Activated CD4-positive, alpha-beta T cell treated with anti-CD3 and anti-CD28 coated beads for 24 hours (primary cell): ENCODE measurements at places on chromosomes 6 and 20.

GRCh38 chr20:5864873-5865587 lies 85.3 kb downstream of the TRMT6 start:
- DNase-seq: no peak

GRCh38 chr6:117605169-117605826 lies 3.0 kb upstream of the GOPC start:
- DNase-seq: no peak

GRCh38 chr6:129817821-129818220 lies 43.3 kb downstream of the TMEM244 start:
- DNase-seq: no peak

DNA sequence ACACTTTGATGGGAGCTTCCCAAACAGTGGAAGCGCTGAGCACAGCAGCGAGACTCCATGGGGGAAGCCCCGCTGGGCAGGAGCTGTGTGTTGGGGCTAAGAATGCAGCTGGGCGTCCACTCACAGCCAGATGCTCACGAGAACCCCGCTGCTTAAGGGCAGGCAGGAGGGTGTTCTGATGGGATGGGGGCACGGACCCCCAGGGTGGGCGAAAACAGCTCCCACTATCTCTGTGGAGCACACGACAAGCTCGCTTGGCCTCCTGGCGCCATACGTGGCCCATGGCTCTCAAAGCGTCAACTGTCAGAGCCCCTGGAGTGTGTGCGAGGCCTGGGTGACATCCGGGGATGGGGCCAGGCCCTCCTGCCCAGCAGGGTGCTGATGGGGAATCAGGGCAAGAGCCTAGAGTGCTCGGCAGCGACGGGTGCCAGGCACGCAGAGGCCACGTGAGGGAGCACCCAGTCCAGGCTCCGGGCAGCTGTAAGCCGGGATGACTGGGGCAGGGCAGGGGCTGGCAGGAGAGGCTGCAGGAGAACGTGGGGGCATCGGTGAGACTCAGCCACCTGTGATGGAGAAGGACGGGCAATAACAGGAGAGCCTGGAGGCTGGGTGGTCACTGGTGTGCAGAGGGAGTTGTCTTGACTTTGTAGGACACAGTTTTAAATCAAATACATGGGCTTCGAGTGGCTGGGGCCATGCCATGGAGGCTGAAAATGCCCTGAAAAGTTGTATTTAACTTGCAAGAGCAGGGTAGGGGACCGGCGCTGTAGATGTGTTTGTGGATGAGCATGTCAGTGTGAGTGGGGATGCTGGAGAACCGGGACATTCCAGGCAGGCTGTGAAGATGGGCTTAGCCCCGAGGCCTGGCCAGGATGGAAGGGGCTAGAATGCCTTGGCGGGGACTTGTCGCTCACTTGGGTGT lies 27.3 kb downstream of the PYGB start:
- DNase-seq: no peak

- DNase-seq: no peak
Measured at GRCh38 chr6:100464903-100465700, at the start of gene SIM1. Gene SIM1, minus strand, starts transcription at chr6:100464921. Its CDS starts 1,453 bp downstream, at chr6:100463468.

GRCh38 chr20:1895674-1896483 lies 672 bp downstream of the SIRPA start:
- DNase-seq: no peak

DNA sequence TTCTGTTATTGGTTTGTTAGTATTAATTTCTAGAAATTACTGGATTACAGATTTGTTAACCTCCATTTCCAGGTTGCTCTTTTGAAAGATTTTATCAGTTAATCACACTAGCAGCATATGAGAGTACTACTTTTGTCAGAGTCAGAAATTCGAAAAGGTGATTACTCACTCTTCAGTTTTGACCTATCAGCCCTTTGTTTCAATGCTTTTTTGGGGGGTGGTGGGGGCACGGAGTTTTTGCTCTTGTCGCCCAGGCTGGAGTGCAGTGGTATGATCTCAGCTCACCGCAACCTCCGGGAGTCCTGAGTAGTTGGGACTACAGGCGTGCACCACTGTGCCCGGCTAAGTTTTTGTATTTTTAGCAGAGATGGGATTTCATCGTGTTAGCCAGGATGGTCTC lies 149.2 kb downstream of the JARID2 start:
- no peak for DNase-seq

DNA sequence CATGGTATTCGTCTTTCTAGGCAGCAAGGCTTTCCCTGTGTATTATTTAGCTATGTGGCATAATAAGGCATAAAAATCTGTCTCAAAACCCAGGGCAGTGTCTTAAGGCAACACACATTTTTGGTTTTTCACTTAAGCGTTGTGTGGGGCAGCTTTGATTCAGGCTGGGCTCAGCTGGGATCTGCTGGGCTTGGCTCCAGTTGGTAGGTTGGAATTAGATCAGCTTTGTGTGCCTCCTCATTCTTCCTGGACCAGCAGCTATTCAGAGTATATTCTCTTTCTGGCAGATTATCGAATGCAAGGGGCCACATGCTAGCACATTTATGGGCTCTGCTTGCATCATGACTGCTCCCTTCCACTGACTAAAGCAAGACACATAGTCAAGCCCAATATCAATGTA lies 487.9 kb downstream of the RFPL4B start:
- no peak for DNase-seq

DNA sequence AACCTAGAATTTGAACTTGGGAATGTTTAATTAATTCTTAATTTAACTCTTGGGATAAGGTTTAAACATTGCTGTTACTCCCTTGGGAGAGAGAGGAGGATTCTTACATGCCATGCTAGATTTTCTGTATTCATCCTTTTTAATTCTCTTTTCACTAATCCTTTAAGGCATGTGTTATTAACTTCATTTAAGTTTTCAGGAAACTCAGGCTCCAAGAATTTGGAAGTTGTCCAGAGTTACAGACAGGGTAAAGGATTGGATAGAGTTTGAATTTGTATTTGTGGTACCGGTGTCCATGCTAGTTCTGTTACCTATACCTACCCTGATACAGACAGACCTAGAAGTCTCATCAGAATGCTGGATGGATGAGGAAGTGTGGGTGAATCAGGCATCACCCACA lies 23.7 kb downstream of the DOK5 start:
- DNase-seq: no peak

- DNase-seq: no peak
Measured at GRCh38 chr6:137001299-137001976, 43.3 kb downstream of the IL20RA start.

DNA sequence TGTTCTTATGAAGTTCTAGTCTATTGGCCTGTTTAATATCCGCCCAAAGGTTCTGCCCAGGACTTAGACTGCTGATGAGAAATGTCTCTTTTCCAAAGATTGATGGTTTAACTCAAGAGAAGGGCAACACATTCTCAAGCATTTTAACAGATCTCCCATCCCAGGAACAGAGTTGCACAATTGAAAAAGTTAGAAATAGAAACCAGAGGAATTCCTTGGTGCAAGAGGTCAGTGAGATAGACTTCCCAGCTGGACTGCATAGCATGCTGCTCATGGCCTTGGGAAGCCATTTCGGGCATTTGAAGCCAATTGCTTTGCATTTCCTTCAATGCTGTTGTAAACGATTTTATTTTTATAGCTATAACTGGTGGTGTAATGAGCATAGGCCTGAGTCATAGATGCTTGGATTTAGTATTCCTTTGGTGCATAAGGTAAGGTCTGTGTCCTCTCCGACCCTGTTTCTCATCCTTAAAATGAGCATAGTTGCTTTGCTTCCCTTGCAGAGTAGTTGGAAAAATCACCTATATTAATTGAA lies 292.2 kb upstream of the JAG1 start:
- no peak for DNase-seq

GRCh38 chr6:158417760-158418098 lies 105.5 kb downstream of the TULP4 start:
- DNase-seq: no peak

GRCh38 chr6:80548532-80548931 lies 442.1 kb downstream of the BCKDHB start:
- no peak for DNase-seq

DNA sequence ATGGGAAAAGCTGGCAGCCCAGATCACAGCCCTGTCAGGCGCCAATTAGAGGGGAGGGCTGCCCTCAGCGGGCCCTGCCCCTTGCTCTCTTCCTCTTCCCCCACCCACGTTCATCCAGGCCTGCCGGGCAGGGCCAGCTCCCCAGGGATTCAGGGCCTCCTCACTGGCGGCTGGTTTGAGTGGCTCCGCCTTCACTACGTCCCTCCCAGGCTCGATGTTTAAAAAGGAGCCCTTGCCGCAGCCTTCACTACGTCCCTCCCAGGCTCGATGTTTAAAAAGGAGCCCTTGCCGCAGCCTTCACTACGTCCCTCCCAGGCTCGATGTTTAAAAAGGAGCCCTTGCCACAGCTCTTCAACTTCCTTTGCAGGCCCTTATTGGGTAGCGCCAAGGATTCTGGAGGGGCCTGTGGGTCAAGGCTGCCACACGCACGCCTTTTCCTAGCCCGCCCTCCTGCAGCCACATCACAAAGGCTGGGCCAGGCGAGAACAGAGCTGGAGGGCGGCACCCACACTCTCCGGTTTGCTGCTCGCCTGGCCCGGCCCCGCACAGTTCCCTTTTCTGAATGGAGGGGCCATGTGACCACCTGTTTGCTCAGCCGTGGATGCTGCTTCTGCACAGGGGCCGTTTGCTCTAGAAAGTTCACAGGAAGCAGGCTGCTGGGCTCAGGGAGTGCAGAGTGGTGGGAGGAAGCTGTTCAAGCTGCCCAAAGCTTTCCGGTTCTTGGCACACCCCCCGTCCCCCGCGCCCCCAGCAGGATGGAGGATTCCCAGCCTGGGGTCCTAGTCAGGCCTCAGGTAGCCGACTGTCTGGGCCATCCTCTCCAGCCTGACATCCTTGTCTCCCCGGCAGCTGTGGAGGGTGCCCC lies 1.6 kb downstream of the SLC17A9 start:
- no peak for DNase-seq

DNA sequence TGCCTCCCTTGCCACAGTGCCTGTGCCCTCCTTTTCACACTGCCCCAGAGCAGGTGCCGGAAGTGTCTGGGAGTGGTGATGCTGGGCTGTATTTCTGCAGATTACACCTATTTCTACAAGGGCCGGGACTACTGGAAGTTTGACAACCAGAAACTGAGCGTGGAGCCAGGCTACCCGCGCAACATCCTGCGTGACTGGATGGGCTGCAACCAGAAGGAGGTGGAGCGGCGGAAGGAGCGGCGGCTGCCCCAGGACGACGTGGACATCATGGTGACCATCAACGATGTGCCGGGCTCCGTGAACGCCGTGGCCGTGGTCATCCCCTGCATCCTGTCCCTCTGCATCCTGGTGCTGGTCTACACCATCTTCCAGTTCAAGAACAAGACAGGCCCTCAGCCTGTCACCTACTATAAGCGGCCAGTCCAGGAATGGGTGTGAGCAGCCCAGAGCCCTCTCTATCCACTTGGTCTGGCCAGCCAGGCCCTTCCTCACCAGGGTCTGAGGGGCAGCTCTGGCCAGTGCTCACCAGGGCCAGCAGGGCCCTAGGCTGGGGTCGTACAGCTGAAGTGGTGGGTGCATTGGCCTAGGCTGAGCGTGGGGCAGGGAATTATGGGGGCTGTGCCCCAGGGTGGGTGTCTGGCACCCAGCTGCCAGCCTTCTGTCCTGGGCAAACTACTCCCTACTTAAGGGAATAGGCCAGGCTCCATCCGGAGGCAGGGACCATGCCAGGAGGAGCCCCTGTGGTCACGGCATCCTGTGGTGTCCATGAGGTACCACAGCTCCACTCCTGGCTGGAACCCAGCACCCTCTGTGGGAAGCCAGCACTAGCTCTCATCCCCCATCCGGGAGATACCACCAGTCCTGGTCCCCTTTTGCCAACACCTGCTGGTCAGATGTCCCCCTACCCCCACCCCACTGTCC lies 3.5 kb downstream of the MMP24OS start:
- DNase-seq: no peak

GRCh38 chr6:113057567-113058053 lies 710.5 kb downstream of the RFPL4B start:
- no peak for DNase-seq

GRCh38 chr6:104640150-104640700 lies 219.5 kb downstream of the HACE1 start:
- DNase-seq: no peak

DNA sequence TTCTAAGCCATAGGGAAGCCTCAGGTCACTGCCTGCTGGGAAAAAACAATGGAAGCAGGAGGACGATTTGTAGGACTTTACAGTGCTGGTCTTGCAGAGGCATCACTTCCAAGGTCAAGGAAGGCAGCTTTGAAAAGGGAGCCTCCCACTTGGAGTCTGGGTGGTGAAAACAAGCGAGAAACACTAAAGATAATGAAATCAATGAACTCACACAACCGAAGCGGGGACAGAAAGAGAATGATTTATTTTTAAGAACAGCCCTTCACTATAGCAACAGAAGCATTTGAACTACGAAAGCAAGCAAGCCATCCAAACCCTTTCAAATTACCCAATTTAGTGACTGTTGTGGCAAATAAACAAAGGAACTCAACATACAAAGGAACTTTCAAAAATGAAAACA lies 227.5 kb downstream of the THBS2 start:
- DNase-seq: no peak

DNA sequence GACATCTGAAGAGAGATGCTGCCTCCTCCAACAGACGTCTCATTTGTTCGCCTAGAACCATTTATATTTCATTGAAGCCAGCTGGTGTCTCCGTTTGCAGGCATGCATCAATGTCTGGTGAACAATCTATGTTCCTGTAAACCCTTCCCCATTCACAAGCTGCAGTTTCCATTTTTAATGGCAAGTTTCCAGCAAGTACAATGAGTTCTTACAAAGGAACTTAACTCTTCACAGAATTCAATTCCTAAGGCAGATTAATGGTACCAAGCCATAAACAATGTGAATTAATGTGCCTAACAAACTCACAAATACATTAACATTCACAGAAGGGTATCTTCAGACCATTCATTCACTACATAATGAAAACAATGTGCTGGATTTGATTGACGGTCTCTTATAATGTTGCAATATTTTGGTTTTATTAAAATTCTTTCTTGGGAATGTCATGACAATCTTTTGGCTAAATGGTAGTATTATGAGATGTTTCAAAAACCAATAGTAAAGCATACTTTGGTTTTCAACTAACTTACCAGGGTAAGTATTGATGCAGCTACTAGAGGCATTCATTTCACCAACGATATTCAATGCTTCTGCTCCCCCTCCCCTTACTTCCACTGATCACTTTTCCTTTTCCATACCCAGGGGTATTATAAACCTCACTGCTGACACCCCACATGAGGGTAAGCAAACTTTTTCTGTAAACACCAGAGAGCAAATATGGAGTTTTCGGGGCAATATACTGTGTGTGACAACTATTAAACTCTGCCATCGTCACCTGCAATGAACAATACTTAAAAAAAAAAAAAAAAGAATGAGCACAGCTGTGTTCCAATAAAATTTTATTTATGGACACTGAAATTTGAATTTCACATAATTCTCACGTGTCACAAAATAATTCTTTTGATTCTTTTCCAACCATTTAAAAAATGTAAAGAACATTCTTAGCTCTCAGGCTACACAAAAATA lies 4.2 kb downstream of the AKIRIN2 start:
- no peak for DNase-seq

DNA sequence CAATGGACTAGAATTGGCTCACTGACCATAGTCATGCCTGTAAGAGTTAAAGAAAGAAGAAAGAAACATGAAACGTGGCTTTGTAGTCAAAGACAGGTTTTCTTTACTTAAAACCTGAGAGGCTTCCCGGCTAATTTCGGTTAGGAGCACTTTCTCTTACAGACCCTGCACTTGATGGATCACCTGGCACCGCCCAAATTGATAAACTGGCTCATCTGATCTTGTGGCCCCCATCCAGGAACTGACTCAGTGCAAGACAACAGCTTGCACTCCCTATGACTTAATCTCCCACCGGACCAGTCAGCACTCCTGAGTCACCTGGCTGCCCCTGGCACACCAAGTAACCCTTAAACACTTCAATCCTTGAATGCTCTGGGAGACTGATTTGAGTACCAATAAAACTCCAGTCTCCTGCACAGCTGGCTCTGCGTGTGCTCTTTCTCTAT lies 12.3 kb downstream of the TMEM14B start:
- DNase-seq: no peak
